Stimulated activated CD8-positive, alpha-beta memory T cell treated with anti-CD3 and anti-CD28 coated beads, Interleukin-15, amount 100 ng/mL, for 4 hours (primary cell): ENCODE measurements at places on chromosomes 4 and X.

DNA sequence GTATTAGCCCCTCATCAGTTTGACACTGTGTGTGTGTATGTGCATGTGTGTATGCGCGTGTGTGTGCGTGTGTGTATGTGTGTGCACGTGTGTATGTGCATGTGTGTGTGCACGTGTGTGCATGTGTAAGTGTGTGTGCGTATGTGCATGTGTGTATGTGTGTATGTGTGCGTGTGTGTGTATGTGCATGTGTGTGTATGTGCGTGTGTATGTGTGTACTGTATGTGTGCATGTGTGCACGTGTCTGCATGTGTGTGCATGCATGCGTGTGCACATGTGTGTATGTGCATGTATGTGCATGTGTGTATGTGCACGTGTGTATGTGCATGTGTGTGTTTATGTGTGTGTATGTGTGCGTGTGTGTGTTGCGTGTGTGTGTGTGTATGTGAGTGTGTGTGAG, 31.1 kb upstream of the MXRA5 start:
- DNase-seq = no peak

DNA sequence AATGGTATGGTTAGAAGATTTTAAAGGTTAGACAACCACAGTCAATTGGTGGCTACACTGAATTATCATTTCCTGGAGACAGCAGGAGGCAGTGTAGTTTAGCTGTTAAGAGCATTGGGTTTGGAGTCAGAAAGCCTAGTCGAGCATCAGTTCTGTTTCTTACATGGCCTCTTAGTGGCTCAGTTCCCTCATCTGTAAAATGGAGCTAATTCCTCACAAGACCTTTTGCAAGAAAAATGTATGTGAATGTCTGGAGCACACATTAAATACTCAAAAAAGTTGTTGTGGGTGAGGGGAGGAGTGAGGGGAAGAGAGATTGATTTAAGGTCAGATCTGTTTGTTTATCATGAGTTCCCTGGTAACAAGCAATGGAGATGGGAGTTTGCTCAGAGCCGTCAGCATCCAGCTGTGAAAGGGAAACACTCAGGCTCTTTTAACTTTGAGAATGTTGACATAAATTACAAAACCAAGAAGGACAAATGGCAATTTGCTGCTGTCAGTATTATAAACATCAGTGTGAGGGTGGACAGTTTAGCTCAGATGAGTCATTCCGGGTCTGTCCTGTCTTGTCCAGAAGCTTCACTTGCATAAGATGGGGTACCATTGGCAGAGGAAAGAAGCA, 98.2 kb upstream of the PGRMC2 start:
- no peak for DNase-seq

DNA sequence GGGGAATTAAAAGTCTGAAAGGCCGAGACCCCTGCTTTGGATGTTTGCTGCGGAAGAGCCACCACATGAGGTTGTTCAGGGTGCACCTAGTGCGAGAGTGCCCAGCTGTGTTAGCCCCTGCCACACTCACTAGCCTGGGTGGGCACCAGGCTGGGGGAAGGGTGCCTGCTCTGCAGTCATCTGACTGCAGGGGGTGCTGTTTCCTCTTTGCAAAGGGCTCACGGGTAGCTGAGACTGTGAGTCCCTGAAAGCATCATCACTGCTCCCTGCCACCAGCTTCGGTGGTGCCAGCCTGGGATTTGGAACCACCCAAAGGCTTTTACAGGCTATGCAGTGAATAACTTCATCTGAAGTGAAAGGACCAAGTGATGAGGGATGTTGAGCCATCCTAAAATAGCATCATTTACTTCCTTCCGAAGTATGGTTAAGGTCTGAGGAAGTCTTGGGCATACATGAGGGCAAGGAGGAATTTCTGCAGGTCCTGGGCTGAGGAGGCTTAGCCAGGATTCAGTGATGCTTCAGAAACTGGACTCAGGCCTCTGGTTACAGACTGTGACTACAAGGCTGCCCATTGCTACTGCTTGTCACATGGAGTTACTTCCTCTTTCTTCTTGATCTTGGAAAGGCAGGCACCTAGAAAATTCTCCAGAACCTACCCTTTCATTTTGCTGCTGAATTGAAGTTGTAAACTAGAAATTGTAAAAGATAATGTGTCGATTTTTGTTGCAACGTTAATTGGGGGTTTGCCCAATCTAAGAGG, 293.2 kb upstream of the PRPS2 start:
- DNase-seq = no peak

DNA sequence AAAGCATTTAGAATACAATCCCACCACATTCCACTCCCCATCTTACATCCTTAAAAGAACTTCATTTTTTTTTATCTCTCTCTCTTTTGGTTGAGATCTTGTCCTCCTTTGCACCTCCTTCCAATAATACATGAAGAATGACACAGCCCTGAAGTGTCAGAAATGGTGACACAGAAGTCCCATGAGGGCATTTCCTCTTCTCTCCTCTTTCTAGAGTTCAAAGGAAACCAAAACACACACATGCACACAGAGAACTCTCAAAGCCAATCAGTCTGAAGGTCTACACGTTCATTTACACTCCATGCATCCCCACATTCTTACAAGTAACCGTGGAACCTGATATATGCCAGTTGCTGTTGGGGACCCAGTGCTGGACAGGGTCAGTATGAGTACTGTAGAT, 450.7 kb downstream of the HNRNPD start:
- no peak for DNase-seq

- DNase-seq = no peak
Observed at GRCh38 chr4:19152264-19152663, 1099.4 kb upstream of the SLIT2 start.

- no peak for DNase-seq
Observed at GRCh38 chr4:1232661-1233621, 16.0 kb downstream of the CTBP1 start.

- no peak for DNase-seq
Observed at GRCh38 chrX:136659174-136659573, 11.2 kb downstream of the CD40LG start.

GRCh38 chrX:134396174-134396573, 63.8 kb upstream of the HPRT1 start:
- DNase-seq = no peak

GRCh38 chr4:147828331-147828905, 96.5 kb downstream of the ARHGAP10 start:
- DNase-seq = no peak

- DNase-seq = no peak
Observed at GRCh38 chr4:122710434-122711308, 21.8 kb upstream of the BBS12 start.

DNA sequence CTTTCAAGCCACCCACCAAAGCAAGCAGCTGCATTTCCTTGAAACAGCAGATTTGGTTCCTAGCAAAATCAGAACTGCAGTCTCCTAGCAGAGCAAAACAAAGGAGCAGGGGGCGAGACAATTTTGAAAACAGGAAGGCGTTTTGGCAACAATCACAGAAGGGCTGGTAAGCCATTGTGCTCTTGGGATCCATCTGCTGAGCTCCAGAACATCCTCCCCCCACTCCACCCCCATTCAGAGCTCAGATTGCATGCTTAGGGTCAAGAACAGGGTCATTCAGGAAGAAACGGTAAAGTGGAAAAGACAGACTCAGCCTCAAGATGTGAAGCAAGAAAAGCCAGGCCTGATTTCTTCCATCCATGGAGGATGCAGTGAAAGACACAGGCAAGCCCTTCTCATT, 7.6 kb upstream of the PCDH19 start:
- DNase-seq = no peak

GRCh38 chr4:98688411-98689290, 30.2 kb upstream of the TSPAN5 start:
- no peak for DNase-seq

GRCh38 chrX:15233416-15234015, 36.4 kb downstream of the ASB9 start:
- no peak for DNase-seq

DNA sequence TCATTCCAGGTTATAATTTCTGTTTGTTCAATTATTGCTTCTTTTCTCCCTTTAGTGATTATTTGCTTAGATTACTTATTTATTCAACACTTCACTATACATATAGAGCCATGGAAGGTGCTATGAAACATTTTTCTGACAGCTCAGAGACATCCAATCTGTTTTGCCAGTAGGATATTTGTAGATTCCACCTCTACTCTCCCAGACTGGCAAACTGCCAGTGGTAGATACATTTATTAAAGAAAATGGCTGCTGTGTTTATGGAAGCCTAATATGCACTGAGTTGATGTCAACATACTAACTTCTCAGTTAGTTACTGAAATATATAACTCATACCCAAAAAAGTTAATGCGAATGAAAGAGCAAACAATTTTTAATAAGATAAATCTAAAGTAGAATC, 348.6 kb downstream of the TRAM1L1 start:
- no peak for DNase-seq

DNA sequence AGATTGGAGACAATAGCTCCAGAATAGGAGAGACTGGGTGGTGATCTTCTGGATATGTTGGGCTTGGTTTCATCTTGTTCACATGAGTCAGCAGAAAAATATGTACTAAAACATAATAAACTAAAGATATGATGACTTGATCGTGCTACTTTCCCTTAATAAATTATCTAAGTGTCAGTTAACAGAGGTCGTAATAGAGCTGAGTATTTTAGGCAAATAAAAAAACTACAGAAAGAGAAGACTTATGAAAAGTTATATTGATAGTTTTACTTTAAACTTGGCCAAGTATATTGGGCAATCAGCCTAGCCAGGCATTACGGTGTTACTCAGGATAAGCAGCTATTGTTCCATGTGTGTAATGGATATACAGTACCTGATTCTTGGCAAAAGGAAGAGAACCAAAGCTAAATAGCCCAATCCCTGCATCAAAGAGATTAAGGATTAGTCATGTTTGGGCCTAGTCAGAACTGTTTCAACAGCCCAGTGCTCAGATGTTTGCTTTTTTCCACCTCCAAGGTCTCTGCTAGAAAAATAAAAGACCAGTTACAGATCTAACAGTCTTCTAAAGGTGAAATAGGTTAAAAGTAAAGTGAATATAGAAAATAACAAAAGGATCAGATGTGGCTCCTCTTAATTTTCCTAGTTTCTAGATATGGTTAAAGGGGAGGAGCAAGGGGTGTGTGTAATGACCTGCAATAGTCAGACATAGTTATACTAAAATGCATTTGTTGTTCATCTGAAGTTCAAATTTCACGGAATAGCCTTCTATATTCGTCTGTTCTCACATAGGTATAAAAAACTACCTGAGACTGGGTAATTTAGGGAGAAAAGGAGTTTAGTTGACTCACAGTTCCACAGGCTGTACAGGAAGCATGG, 262.6 kb downstream of the ADGRL3 start:
- no peak for DNase-seq

DNA sequence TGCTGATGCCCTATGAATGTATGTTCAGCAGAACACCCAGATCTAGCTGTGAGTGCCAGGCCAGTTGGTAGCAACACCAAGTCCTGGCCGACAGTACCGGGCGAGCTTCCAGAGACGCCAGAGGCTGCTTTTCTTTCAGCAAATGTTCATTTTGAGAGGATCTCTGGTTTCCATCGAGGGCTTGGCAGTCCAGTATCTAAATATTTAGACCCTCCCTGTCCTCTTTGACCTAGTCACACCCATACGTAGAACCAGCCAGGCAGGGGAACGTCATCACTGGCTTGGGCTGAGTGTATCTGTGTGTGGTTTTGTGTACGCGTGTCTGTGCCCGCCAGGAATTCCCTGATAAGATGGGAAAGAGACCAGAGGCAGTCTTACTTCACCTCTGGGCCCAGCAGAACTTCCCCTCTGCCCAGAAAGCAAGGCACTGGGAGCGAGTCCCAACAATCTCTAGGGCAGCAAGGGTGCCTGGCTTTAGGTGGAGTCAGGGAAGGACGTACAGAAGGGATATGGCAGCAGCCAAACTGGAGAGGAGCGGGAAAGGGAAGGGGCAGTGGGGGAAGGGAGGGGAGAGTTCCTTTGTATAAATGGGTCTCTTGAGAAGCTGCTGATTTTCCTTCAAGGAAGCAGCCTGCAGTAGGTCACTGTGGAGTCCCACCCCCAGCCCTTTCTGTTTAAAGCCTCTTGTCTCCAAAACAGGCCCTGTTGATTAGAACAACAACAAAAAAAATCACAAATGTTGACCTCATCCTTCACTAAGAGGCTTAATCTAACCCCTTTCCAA, 15.0 kb upstream of the ELF4 start:
- no peak for DNase-seq

DNA sequence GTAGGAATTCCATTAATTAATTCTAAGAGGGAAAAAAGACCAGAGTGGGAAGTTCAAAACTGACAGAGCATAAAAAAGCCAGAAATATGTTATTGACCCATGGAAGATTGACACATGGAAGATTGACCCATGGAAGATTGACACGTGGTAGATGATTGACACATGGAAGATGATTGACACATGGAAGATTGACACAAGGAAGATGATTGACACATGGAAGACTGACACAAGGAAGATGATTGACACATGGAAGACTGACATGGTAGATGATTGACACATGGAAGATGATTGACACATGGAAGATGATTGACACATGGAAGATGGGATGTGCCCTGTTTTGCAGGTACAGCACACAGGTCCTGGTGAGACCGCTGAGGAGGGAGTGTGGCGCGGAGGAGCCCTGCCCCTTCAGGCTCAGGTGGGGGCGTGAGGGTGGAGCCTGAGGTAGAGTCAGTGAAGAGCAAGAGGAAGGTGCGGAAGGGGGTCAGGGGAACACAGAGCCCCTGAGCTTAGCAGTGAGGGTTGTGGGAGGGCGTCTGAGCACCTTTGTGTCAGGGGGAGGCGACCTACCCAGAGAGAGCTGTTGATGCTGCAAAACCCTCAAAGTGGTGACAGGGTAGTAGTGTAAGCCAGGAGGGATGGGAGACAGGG, 15.8 kb upstream of the PDE6B start:
- DNase-seq = no peak

DNA sequence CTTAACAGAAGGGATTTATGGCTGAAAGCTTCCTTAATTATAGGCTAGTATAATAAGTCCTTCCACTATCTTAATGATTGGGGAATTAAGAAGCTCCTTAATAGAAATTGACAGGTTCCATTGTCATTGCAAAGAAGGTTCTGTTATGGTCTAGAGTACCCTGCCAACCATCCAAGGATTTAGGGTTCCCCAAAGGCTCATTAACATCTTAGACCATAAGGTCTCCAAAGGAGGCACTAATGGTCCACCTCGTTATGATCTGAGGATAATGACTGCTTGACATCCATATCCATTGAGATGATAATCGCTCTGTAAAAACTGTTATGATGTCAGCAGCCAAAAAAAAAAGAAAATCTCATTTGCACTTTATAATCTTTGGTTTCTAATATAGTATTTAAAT, 441.6 kb downstream of the GBA3 start:
- no peak for DNase-seq
